ENCODE measurements at places on chromosomes 3 and 15.

DNA sequence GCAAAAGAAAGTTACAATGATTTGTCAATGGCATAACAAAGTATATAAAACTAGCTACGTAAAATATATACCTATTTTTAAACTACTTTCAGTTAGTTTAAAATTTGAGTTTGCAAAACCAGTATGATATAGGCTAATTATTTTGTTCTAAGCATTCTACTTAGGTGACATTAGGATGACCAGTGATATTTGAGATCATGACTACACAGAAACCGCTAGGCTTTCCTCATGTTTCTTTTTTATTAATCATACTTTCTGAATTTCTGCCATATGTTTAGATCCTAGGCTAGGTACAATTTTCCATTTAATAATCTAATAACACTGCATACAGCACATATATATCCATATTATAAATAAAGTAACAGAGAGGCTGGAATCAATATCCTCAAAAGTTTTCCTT is 52.4 kb upstream of the XRN1 start:
- no peak for DNase-seq

DNA sequence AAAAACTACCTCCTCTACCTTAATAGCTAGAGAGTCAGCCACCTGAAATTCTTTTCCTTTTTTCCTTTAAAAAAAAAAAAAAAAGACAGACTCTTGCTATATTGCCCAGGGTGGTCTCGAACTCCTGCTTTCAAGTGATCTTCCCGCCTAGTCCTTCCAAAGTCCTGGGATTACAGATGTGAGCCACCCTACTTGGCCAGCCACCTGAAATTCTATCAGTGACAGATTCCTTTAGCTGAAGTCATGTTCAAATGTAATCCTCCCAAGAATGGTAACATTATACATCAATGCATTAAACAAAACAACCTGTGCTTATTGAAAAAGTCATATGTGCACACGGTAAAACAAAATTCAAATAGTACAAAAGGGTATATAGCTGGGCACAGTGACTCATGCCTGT is 51.8 kb upstream of the ATOSA start:
- no peak for DNase-seq

DNA sequence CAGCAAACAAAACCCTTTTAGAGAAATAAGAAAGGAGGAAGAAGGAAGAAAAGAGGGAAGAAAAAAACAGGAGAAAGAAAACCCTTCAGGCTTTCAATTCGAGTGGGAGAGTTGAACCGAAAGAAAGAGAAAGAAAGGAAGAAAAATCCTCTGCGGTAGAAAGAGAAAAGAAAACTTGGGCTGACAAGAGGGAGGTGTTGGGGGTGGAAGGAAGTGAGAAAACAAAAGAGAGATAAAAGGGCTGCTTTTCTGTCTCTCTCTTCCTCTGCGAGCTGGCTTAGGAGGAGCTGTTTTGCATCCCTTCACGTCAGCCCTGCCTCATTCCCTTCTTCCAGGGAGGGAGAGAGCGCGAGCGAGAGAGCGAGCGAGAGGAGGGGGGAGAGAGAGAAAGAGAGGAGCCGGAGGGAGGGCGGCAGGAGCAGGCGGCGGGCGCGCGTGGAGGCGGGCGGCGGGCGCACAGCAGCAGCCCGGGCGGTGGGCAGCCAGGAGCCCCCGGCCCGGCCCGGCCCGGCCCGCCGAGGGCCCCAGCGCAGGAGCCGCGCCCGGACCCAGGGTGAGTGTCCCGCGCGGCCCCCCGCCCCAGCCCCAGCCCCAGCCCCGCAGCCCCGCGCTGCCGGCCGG is at the start of gene ZNF710:
Gene ZNF710, plus strand, starts transcription at position 263 of the 621 bp plus-strand sequence. CDS start 65,814 bp downstream, outside the sequence.
- peak; percentile 28 for DNase-seq

GRCh38 chr3:140206196-140207040 is 271.4 kb downstream of the CLSTN2 start:
- DNase-seq = no peak

- DNase-seq = no peak
Observed at GRCh38 chr15:49620199-49620598, 419 bp downstream of the FAM227B start.

DNA sequence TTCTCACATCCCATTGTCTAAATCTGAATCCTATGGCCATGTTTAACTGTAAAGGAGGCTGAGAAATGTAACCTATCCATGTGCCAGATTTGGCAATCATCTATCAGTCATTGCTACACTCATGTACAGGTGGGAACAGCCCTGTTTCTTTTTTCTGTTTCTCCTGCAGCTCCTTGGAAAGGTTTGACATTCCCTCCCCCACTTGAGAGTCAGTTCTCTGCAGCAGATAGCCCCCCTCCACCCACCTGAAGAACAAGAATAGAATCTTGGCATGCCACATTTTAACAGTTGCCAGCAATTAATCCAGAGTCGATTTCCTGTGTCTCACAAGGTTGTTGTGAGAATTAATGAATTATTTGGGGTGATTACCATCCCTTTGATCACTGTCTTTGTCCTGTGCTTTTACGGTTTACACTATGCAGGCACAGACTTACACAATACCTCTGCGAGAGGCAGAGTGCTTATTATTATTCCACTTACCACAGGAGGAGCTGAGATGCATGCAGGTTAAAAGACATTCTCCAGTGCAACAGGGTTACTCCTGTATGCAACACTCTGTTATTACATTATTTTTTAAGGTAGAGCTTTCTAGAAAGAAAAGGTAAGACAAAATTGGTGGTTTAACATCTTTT is 351.0 kb upstream of the THRB start:
- DNase-seq = no peak

GRCh38 chr3:112365035-112365434 is 32.1 kb downstream of the CD200 start:
- DNase-seq = no peak

DNA sequence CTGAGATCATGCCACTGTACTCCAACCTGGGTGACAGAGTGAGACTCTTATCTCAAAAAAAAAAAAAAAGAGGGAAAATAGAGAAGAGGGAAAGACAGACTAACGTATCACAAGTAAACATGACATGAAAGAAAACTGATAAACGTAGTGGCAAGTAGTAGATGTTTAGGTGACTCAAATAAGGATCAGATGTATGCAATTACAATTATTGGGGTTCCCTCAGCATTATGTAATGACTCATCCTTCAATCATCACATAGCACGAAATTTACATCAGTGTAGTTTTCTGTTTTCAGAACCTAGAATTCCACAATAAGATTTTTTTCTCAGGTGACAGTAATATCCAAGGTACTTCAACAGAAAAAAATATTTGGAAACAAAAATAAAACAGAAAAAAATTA is 46.6 kb downstream of the DPP8 start:
- DNase-seq = no peak

- no peak for DNase-seq
Observed at GRCh38 chr15:76298986-76299385, 12.3 kb downstream of the ETFA start.

DNA sequence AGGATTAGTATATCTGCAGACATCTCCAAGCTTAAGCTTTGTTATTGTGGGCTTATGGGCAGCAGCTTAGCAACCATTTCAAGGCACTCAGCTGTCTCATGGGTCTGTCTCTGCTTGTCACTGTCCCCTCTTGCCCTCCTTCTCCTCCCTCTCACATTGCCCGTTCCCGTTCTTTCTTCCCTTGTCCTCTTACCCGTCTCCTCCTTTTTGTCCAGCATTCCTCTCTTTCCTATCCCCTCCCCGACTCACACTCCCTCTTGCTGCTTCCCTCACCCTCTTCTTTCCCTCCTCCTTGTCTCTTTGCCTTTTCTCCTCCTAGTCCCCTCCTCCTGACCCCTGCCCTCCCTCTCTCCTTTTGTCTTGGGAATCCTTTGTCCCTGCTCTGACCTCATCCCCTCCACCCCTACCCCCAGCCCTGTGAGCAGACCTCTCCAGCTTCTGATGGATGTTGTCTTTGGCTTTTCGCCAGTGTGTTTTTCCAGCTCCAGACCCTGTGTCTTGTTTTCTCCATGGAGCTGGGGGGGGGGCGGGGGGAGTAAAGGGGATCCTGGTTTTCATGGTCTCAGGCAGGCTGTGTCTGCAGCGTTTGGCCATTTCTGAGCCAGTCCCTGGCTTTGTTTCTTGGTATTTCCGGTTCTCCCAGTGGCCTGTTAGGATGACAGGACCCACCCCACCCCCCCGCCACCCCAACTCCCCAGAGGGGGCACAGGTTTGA is 47.9 kb upstream of the TRAK1 start:
- no peak for DNase-seq

GRCh38 chr3:104257486-104257885 is 1109.2 kb upstream of the ALCAM start:
- DNase-seq = no peak

- no peak for DNase-seq
Observed at GRCh38 chr3:99731499-99731898, 86.2 kb upstream of the CMSS1 start.

- DNase-seq = no peak
Observed at GRCh38 chr3:40192628-40193027, 116.9 kb upstream of the EIF1B start.

DNA sequence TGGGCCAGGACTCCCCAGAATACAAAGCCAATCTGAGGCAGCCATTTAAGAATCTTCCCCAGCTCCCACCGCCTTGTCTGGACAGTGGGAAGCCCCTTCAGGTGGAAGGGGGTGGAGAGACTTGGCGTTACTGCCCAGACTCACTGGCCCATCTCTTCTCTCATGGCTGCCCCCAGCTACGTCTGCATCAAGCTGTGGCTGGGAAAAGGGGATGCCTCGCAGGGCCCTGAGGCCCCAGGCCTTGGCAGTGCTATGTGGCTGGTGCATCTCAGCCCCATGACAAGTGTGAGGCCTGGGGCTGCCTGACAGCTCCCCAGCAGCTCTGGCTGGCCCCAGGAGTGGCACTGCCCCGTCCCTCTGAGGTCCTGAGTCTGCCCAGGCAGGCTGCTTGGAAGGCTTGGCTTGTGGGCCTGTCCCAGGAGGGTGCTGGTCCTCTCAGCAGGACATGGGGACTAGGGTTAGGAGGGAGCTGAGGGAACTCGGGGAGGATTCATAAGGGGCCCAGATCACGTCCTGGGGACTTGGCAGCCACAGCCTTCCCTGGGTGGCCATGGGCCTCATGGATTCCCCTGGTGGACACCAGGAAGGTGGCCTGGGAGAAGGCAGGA is 20.2 kb upstream of the SLC41A3 start:
- DNase-seq = no peak

- DNase-seq = no peak
Observed at GRCh38 chr3:42520906-42521305, 18.5 kb downstream of the VIPR1 start.

GRCh38 chr15:84766461-84767035 is 18.2 kb downstream of the ZNF592 start:
- no peak for DNase-seq

GRCh38 chr15:57015360-57015759 is 96.9 kb downstream of the TCF12 start:
- no peak for DNase-seq

DNA sequence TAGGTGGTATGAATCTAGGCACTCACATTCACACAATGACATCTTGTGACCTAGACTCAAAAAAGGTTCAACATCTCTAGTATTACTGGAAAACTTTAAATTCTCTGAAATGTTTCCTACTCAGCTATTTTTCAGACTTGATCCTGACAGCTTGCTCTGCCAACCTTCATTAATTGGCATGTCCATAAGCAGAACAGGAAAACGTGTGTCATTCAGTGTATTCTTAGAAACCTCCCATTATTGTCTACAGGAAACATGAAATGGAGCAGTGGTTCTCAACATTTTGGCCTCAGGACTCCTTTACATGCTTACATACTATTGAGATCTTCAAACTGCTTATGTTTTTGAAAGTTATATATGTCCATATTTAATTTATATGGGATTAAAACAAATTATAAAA is 363.2 kb downstream of the NAALADL2 start:
- DNase-seq = no peak

DNA sequence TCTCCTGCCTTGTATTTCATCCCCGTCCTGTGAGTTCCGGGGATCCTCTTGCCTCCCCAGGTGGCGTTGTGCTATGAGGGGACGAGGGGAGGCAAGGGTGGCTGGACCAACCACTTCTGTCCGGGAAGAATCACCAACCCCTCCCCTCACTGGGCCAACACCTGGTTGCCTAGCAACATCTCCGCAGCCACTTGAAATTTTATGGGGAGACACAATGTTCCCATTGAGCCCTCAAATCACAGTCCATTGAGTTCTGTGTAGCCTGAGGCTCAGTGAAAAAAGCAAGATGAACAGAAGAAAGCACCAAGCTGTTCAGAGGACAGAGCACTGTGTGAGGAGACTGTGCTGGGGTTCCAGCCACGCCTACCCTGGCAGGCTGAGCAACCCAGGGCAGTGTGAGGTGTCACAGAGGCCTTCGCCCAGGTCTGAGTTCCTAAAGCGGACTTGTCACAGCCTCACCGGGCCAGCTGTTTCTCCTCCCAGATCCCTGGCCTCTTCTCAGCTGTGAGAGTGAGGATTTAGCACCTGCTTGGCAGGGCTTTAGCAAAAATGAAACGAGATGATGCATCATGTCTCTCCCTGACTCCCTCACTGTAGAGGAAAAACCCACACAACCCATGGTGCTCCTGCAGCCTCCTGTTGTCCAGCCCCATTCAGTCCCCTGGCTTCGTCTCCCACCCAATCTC is 76.8 kb downstream of the ATP2B2 start:
- no peak for DNase-seq

GRCh38 chr3:65178703-65179102 is 490.9 kb upstream of the ADAMTS9 start:
- DNase-seq = no peak

DNA sequence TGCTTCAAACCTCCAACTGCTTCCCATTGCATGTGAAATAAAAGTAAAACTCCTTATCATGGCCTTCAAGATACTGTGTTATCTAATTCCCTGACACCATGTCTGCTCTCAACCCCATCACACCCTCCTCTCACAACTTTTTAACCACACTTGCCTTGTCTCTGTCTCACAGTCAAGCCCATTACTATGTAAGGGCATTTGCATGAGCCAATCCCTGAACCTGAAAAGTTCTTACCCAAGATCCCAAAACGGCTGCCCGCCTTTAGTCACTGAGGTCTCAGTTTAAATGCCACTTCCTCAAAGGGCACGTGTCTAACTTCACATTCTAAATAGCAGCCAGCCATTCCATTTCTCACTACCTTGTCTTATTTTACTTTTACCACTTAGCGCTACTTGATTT is 83.1 kb downstream of the SST start:
- DNase-seq = no peak

- no peak for DNase-seq
Observed at GRCh38 chr3:172709774-172710663, 848 bp downstream of the NCEH1 start.

GRCh38 chr3:120364821-120365220 is 15.7 kb upstream of the LRRC58 start:
- DNase-seq = no peak

DNA sequence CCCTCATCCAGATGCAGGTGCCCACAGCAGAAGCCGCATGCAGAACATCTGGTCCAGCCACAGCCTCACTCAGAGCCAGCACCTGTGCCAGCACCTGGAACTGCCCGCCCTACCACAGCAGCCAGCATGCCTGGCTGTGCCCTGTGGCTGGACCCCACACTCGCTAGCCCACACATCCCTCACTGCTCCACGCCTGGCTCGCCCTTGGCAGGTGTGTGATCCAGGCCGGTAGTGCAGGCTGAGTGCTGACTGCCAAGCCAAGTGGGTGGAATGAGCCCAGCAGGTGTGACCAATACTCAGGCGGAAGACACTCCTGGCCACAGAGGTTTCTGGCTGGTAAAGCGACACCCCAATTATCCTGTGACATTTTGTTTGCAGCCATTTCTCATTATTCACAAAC is 162.4 kb upstream of the ROBO1 start:
- DNase-seq = no peak

GRCh38 chr3:160951642-160952487 is 153.3 kb downstream of the B3GALNT1 start:
- no peak for DNase-seq

Measured in CD4-positive, alpha-beta T cell treated with Interleukin-6 at 100 ng/mL for 8 hours (primary cell).